ENCODE measurements at places on chromosomes 6 and 20.

GRCh38 chr6:107704347-107705013, 119.6 kb downstream of the SCML4 start:
- DNase-seq = no peak

- no peak for DNase-seq
Observed at GRCh38 chr6:49579649-49580048, 29.2 kb downstream of the C6orf141 start.

GRCh38 chr6:121302882-121303281, 31.4 kb downstream of the TBC1D32 start:
- DNase-seq = no peak

DNA sequence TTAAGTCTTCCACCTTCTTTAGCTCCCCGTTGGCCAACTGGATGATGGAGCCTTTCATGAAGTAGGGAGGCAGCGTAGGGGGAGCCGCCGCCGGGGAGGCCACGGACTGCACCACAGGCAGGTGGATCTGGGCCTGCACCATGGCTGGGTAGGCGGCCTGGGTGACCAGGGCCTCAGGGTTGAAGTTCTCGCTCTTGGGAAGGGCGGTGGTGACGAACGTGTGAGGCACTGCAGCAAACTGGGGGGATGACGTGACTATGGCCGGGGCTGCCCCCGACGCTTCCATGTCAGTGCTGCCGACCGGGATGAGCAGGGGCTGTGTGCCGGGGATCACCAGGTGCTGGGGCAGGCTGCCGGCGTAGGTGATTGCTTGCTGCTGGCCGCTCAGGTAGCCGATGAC, 88.1 kb downstream of the GMPR start:
- DNase-seq = no peak

DNA sequence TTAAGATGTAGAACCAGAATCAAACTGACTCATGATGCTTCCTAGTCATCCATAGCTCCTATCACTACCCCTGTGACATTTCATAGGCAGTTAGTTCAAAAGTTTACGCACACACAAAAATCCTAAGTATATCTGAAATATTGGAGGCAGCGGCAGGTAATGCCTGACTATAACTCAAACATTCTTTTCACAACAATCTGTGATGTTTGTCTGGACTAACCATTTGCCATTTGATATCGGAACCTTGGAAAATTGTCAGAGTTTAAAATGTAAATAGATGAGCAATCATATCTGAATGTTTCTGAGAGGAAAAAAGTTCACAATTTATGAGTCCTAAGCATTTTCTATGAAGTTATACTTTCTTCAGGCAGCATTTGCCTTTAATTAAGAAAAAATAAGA, 1078.2 kb downstream of the EPHA7 start:
- DNase-seq = no peak

DNA sequence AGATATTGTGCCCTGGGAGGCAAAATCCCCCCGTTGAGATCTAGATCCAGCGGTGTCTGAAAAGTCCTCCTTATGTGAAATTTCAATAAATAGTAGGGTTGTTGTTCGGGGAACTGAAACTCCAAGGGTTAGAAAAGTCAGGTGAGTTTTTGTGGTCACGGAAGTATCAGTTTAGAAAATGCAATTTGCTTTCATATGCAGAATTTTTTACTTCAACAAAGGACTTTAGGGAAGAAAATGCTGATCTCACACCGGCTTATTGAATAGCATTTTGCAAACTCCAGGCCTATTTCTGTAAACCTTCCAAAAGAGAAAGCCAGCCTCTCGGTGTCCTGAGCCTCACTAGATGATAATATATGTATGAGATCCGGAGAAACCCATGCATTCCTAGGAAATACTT, 254.7 kb downstream of the TSHZ2 start:
- no peak for DNase-seq

- no peak for DNase-seq
Observed at GRCh38 chr20:50449738-50450492, 60.3 kb upstream of the PTPN1 start.

DNA sequence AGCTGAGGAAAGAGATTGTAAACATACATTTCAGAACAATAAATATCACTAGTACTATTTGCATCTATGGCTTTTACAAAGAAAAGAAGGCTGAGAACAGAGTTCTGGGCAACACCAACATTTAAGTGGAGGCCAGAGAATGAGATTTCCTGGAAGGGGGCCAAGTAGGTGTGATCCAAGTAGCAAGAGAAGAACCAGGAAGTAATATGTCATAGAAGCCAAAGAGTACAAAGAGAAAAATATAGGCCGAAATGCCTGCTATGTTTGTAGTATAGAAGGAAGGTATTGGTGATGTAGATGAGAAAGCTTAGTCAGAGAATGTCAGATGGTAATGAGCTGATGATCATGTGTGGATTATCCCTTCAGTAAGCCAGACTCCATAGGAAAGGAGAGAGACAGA, 94.5 kb downstream of the PERP start:
- DNase-seq = no peak

DNA sequence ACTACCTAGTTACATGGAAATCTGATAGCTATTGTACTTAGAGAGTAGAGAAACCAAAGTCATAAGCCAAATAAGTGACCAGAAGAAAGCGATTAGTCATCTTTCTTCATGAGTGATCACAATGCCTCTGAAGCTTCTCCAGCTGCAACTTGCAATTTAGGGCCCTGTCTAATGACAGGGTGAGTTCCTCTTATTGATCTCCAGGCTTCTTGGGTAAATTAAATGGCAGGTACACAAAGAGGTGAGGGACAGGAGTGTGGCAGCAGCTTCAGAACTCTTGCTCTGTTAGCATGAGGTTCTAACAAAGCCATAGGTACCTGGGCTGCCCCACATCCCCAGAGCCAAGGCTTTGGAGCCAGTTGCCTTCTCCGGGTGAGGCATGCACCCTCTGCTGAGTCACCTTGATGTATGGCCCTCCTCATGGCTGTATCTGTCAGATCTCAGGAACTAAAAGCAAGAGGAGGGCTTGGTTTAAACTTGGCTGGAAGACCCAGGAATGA, 60.8 kb downstream of the PRDM1 start:
- no peak for DNase-seq

DNA sequence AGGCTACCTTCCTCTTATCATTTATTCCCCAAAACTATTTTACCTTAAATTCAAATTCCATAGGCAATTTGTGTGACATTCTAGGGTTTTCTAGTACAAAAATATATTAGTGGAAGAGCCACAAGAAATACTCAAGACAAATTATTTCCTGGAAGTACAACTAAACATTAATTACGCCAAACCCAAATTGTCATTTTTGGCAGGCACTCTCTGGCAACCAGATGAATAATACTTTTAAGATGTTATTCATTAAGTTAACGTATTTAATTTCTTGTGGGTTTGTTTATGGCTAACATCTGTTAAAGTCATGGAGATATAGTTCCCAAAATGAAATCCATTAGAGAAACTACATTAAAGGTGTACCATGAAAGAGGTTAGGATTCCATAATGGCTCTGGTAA, 40.5 kb downstream of the HMGN3 start:
- no peak for DNase-seq

DNA sequence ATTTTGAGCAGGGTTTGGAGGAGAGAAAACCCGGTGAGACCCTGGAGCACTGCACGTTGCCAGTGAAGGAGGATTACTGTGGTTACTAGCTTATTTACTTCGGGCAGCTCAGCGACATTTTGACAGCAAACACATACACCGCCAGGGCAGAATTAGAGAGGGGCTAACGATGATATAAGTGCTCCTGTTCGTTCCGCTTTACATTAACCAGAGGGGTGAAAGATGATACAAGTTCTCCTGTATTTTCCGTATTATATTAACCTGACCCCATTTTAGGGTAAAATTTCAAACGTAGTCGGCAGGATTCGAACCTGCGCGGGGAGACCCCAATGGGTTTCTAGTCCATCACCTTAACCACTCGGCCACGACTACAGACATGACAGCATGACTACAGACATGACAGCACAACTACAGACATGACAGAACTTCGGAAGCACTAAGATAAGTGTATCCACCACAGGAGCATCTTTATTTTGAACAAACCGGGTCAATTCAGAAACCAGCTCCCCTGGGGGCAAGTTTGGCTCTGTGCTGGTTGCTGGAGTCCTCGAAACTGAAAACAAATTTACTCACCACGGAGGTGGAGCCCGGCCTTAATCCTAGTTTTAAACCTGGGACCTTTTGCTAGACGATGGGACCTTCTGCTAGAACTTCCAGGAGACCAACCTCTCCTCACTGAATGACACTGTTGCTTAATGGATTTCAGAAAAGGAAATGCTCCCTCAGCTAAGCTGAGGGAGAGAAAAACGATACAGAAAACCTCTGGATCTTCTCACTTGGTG, 80.4 kb upstream of the ZNF184 start:
- no peak for DNase-seq

DNA sequence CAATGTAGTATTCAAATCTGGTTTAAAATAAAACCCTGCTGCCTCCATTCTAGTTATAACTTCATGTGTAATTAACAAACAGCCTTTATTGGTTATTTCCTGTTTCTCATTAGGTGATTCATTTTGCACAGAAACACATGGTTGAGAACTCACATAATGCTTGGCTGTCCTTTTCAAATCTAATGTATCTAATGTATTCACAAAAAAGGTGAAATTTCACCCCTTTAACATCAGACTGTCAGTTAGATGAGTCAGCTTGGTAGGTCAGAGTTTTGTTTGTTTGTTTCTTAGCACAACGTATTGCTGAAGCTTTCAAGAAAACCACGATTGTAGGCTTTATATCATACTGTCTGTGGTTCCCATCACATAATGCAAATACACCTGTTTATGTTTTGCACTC, 78.7 kb upstream of the TMEM30A start:
- DNase-seq = no peak

All from stimulated activated CD8-positive, alpha-beta memory T cell treated with anti-CD3 and anti-CD28 coated beads, Interleukin-4, amount 100 ng/mL, for 24 hours (primary cell).